ENCODE measurements at places on chromosomes 16 and 17.

DNA sequence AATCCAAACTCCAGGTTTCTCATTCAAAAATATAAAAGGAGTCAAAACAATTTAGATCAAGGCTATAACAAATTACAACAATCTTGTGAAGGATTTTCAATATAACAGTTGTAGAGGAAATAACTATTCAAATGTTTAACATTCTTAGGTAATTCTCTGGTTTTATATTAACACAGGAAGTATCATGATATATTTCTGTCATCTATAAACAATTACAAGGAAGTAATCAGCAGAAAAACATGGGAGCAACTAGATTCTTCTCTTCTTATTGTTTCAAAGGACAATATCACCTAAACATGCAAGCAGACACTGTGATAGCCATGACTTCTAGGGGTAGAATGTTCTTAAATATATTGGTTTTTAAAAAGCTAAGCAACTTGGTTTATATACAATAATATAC, 49.9 kb downstream of the FBXL20 start:
- DNase-seq, result no peak

DNA sequence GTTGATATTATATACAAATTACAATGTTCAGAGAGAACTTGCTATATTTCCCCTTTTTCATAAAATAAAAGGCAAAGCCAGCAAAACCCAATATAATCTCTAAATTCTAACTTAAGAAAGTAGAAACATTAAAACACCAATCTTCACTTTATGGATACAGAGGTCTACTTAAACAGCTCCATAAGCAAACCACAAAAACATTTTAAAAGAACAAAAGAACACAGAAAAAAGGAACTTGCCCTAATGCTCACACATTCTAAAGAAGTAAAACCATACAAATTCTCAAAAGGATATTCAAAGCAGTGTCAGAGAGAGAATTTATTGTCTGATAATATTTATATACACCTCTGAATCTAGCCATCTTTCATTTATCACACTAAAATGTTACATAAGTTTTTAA, 606 bp downstream of the ABCA10 start:
- DNase-seq, result no peak

GRCh38 chr16:55331648-55332185, 7.7 kb downstream of the IRX6 start:
- no peak for DNase-seq

GRCh38 chr16:56547120-56547948, 17.5 kb upstream of the MT4 start:
- DNase-seq, result no peak

- no peak for DNase-seq
These were observed 11.6 kb upstream of the NOG start for GRCh38 chr17:56581635-56582627.

DNA sequence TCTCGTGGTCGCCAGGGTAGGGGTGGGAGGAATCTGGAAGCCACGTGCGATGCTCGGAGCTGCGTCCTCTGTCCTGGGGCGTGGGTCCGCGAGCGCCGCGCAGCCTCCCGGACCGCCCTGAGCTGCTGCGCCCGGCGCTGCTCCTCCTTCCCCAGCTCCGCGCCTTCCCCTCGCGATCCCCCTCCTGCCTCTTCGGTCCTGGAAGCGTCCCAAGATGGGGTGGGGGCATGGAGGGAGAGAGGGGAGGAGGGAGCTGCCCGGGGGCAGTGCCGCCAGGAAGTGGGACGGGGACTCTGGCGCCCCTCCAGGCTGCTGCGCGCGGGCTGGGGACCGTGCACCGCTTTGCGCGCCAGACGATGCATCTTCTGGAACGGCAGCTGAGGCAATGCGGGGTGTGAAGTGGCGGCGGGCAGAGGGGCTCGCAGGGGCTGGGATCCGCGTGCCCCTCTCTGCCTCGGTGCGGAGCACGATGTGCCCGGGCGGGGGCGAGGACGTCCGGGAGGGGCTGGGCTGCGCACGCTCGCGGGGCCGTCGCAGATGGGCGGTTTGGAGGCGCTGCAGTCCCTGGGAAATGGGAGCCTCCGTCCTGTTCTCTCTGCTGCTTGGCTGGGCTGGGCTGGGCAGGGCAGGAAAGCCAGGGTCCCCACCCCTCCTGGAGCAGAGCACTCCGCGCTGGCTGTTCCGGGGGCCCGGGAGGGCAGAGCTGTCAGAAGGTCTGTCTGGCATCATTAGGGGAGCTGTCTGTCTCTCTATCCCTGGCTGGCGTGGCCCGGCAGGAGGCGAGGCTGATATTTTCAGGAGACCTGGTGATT, 388.0 kb downstream of the SEC14L1 start:
- peak; percentile 97 for DNase-seq

- no peak for DNase-seq
These were observed 21.9 kb upstream of the BCAR1 start for GRCh38 chr16:75273054-75273925.

DNA sequence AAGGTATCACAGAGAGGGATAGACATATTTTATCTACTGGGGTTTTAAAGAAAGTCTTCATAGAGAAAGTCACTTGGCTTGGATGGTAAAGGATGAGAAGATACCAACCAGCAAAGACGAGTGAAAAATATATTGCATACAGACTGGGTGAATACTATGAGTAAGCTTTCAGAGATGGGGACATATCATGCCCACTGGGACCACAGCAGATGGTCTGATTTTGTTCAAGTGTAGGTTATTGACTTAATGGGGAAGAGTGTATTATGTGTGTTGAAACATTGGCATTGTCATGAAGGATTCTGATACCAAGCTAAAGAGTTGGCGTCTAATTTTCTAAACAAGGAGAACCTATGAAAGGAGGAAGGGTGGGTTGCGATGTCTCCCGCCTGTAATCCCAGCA, 13.8 kb upstream of the MMD start:
- no peak for DNase-seq

DNA sequence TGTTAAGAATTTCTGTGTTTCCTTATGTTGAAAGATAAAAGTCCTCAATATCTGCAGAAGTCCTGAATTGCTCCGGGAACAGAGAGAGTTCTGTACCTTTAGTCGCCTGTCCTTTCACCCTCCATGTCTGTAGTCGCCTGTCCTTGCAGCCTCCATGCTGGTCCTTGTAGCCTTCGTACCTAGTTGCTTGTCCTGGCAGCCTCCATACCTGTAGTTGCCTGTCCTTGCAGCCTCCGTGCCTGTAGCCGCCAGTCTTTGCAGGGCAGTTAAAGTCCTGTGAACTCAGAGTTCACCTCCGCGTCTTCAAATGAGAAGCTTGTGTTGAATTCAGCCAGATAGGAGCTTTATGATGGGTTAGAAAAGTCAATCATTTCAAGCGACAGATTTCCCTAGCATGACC, 19.5 kb upstream of the ITGAX start:
- DNase-seq, result no peak

- DNase-seq, result no peak
These were observed 7.2 kb downstream of the PDK2 start for GRCh38 chr17:50102164-50102991.

DNA sequence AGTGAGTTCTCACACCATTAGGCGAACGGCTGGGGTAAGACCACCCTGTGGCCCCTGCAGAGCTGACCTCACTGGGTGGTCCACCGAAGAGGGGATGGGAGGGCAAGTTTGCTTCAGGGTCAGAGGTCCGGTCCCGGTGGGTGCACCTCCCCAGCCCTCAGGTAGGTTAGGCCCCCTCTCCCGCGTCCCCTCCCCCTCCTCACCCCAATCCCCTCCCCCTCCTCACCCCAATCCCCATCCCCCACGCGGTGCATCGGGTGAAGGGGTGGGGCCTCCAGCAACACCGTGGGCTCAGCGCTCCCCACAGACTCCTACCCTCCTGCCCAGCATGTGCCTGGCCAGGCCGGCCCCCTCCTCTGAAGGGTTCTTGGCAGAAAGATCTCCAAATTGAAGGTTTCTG, 13.4 kb downstream of the MCRIP1 start:
- no peak for DNase-seq

DNA sequence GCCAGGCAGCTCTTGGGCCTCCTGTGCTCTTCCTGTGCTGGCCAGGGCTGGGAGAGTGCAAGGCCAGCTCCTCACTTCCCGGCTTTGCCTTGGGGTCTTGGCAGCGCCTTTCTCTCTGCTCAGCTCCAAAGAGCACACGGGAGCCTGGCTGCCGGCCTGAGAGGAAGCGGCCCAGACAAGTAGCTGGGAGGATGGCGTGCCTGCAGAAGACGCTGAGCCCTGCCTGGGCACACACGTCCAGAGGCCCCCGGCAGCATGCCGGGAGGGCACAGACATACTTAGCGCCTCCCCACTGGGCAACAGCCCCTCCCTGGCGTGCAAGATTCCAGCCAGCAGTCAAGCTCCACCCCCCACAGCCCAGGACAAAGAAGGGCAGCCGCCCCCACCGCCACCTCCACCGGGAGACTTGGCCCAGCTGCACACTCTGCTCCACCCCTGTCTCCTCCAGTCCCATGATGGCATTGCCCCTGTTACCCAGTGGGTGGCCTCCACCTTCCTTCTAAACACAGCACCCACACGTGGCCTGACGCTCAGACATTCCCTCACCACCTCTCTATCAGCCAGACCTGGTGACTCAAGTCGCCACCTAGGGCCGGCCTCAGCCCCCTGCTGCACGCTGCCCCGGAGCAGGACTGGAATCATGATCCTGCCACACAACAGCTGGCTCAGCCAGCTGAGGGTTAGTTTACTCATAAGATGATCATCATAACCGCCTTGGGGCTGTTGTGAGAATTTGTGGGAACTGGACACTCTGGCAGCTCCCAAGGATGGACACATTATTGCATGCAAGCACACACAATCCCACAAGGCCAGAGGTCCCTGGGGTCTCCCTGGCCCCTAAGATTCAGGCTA, 12.4 kb downstream of the SGCA start:
- DNase-seq, result peak; percentile 82

- no peak for DNase-seq
These were observed 35.8 kb upstream of the ADGRG1 start for GRCh38 chr16:57592591-57593003.

DNA sequence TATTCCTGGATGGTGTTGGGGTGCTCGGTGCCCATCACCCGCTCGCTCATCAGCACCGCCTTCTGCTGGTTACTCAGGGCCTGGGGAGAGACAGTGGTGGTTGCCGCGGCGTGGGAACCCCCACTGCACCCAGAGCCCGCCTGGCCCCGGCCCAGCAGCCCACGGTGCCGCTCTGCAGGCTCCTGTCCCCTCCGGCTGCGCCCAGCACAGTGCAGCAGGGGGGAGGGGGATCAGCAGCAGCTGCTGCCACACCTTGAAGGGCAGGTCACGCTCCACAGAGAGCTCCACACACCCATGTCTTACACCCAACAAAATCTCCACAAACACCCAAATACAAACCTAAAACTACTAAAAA, 18.8 kb downstream of the CLUH start:
- peak; percentile 25 for DNase-seq

- DNase-seq, result no peak
These were observed 46.4 kb downstream of the DNAH3 start for GRCh38 chr16:21103941-21104860.

- DNase-seq, result no peak
These were observed 431.8 kb downstream of the PMP22 start for GRCh38 chr17:14833201-14833785.

DNA sequence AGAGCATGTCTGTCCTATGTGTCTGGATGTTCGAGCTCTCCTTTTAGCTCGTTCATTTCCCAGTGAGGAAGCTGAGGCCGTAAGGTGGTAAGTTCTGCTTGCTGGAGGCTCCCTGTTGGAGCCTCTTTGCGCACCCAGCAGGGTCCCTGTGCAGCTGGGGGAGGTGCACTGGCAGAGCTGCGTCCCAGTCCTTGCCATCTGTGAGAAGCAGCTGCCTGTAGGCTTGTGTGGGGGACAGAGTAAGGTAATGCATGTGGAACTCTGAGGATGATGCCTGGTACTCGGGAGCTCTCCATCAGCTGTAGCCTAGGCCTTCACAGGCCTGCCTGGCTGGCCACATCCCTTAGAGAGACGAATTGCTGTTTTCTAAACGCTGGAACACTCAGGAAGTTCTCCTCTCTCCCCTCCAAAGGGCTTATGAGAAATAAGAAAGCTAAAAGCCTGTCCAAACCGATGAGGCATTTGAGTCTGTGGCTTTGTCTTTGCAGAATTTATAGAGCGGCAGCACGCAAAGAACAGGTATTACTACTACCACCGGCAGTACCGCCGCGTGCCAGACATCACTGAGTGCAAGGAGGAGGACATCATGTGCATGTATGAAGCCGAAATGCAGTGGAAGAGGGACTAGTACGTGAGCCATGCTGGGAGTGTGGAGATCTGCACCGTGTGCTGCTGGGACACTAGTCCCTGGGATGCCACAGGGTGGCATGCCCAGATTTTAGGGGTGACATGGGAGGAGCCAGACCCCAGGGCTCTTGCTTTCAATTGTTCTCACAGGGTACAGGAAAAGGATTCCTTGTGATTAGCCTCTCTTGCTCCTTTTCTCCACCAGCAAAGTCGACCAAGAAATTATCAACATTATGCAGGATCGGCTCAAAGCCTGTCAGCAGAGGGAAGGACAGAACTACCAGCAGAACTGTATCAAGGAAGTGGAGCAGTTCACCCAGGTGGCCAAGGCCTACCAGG, 1.6 kb downstream of the NDUFB10 start:
- peak; percentile 64 for DNase-seq

- DNase-seq, result no peak
These were observed 918 bp upstream of the NLRC3 start for GRCh38 chr16:3578121-3578520.

DNA sequence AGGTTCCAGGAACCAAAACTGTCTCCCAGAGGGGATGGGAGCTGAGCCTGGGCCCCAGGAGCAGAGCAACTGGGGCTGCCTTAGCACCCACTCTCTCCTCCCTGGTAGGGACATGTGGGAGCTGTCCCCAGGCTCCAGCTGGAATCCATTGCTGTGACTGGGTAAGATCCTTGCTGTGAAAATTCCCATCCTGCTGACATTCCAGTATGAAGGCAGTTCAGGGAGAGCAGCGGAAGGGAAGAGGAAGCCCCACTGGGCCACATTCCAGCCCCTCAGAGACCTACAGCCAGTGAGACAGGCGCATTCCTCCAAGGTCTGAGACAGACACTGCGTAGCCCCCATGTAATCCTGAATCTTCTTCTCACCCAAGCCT, 24.2 kb downstream of the MYO18A start:
- peak; percentile 19 for DNase-seq

DNA sequence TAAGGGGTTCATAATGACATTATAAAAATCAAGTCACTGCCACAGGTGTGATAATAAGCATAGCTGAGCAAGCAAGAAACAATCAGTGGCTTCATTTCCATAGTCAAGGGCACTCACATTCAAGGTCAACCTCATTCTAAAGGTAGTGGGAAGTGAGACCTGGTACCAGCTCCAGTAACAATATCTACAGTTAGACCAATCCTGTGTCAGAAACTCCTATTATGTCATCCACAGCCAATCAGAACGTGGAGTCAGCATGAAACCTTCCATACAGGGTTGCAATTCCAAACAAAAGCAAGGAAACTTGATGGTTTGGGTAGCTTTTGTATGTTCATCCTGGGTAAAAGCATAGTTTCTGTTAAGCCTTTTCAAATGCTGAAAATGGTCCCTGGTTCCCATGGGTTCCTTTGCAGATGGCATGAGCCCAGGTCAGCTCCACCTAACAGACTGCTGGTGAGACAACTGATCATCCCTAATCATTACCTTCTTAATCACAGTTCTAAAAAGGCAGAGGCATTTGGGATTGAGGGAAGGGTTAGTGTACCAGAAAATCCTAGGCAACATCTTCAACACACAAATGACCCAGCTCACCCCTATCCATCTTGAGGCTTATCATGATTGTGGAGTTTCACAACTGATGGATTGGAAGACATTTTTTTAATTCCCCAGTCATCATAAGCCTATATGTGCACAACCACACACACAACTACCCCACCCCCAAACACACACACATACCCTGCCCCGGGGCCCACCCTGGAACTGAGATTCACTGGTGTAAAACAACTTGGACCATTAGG, 30.4 kb downstream of the TEX2 start:
- DNase-seq, result no peak
